ENCODE measurements at places on chromosomes 2 and 18.

GRCh38 chr18:9196568-9196967 is 60.0 kb downstream of the ANKRD12 start:
- no peak for DNase-seq

DNA sequence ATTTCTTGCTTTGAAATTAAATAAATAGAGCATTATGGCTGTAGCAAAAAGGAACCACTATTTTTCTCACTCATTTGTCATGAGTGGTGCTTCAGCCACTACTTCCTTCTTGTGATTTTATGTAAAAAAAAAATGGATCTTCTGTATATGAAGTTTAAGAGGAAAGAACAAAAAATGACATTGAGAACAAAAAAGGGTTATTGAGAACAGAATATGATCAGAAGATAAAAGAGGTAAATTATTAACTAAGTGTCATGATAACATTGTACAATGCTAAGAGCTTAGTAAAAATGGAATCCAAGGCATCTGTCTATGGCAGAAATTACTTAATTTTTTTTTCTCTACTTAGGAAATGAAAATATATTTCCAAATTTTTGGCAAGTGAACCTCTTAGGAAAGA is 103.5 kb downstream of the PKP4 start:
- no peak for DNase-seq

- no peak for DNase-seq
Measured at GRCh38 chr2:218127929-218128455, 2.2 kb downstream of the CXCR2 start.

GRCh38 chr18:10670856-10671255 is 145.0 kb downstream of the NAPG start:
- no peak for DNase-seq

DNA sequence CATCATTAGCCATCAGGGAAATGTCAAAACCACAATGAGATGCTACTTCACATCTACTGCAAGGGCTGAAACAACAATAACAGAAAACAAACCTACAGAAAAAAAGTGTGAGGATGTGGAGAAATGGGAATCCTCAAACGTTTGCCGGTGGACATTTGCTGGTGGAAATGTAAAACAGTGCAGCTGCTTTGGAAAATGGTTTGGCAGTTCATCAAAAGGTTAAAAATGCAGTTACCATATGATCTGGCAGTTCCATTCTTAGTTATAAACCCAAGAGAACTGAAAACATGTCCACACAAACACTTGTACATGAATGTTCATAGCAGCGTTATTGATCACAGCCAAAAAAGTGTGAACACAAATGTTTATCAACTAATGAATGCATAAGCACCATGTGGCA is 44.2 kb downstream of the PROC start:
- DNase-seq, result no peak

DNA sequence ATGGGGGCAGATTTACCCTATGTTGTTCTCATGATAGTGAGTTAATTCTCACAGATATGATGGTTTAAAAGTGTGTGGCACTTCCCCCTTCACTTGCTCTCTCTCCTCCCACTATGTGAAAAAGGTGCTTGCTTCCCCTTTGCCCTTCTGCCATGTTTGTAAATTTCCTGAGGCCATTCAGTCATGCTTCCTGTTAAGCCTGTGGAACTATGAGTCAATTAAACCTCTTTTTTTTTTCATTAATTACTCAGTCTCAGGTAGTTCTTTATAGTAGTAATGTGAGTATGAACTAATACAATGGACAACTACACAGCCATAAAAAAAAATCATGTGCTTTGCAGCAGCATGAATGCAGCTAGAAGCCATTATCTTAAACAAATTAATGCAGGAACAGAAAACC is 118.5 kb downstream of the CALCRL start:
- no peak for DNase-seq

Measured in fibroblast of skin of scalp (primary cell).